NCI-H1048 (cell line): ENCODE measurements at places on chromosomes 6 and 20.

GRCh38 chr6:32252331-32253009 lies 28.6 kb upstream of the NOTCH4 start:
- DNase-seq, result no peak

GRCh38 chr6:154954347-154954746 lies 40.8 kb upstream of the TIAM2 start:
- DNase-seq, result no peak

GRCh38 chr20:53926428-53927028 lies 143.9 kb downstream of the BCAS1 start:
- DNase-seq, result no peak

DNA sequence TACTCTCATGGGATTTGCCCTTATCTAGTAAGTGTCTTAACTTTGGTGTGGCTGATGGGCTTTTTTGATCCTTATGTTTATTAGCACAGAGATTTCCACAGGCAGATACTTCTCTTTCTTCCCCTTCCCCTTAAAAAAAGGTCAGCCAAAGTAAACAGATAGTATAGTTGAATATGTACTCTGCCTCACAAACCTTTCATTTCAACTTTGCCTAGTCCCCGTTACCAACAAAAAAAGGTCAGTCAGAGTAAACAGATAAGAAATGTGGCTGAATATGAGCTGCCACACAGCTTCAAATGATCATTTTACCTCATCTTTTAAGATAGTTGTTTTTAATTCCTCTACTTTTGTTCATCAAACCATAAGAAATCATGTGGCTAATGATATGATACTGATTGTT lies 34.1 kb upstream of the SLC35D3 start:
- DNase-seq, result no peak

DNA sequence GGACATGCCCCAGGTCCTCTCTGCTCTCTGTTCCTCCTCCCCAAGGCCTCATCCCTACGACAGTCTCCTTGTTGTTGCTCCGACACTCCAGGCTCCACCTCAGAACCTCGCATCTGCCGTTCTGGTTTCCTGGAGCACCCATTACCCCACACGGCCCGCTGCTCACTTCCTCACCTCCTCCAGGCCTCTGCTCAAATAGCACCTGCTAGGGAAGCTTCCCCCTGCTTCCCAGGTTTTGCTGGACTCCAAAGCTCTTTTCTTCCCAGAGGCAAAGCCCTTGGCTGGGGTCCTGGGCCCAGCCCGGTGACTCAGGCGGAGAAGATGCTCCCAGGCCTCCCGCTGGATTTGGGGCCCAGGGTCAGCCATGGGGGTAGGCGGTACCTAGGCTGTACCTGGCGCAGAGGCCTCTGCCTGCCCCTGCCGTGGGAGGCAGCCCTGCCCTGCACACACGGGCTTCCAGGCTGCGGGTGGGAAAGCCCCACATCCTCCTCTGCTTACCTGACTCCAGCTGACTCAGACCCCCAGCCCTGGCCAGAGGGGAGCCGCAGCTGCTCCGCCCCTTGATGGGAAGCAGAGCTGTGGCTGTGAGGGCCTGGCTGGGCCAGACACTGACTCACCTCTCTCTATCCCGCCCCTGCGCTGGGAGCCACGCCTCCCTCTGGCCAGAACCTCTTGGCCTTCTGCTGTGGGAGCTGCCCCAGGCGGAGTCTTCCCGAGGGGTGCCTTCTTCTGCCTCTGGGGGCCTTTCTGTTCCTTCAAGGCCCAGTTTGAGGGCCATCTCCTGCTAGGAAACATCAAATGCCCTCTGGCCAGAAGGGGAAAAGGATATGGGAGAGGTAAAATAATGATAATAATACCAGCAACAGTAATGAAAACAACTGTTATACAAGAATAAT lies 130.5 kb downstream of the CEBPB start:
- DNase-seq, result no peak
